ENCODE measurements at places on chromosomes 2 and 18.

DNA sequence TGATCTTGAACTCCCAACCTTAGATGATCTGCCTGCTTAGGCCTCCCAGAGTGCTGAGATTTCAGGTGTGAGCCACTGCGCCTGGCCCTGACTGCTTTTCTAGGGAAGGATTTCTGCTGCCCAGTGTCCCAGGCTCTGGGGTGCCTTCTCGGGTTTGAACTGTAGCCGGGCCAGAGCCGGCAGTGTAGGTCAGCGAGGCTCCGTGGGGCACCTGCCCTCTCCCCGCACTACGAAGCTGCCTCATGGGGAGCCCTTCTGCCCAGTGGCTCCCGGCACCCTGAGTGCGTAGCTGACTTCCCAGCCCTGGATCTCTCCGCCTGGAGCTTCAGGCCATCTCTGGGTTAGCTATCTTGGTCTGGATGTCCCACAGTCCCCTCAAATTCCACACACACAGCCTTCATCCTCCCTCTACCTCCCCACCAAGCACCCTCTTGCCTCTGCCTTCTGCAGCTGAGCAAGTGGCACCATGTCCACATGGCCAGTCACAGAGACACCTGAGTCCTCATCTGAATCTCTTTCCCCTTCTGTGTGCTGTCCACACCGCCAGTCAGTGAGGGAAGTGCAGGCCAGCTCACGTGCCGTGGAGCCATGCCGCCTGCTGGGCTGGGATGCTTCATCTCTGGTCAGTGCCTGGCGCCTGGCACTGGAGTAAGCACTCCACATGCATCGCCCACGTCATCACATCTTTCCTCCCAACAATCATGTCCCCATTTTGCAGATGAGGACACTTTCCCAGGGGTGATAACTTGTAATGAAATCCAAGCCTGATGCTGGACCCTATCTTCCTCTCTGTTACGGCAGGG is 69.2 kb downstream of the EDAR start:
- DNase-seq, result no peak

- no peak for DNase-seq
Observed at GRCh38 chr2:210546424-210547208, 9.8 kb upstream of the CPS1 start.

DNA sequence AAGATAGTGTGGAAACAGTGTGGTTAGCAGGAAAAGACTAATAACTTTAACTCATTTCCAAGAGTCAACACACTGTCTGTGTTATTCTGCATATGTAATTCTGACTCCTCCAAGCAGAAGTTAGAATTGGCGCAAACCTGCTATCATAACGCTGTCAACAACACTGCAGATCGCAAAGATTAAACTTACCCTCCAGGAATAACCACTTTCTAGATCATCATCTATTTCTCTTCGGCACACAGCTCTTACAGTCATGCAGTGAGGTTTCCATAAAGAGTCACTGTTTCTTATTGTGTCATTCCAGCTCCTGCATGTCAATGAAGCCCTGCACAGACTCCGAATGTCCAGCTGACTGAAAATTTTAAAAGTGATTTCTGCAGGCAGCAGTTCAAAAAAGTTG is 2.4 kb downstream of the FBXO48 start:
- no peak for DNase-seq

DNA sequence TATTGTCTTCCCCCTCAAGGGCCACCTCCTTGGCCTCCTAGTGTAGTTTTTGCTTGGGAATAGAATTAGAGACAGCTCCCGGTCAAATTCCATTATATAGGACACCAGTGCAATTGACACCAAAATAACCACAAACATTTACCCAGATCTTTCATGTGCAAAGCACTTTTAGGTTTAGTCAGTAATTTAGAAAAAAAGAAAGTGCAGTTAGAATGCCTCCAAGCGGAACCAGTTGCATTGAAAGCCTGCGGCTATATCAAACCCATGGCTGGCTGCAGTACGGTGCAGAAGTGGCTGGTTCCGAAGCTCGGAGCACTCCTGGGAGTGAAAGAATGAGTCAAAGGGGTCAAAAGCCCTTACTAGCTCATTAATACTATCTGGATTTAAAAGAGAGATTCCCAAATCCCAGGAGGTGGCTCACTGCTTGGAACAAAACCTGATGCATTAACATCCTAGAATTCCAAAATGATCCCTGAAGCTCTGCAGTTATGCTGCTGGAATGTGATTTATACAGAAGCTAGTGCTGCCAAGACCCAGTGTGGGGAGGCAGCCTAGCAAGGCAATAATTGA is 432.2 kb upstream of the KLHL29 start:
- no peak for DNase-seq

DNA sequence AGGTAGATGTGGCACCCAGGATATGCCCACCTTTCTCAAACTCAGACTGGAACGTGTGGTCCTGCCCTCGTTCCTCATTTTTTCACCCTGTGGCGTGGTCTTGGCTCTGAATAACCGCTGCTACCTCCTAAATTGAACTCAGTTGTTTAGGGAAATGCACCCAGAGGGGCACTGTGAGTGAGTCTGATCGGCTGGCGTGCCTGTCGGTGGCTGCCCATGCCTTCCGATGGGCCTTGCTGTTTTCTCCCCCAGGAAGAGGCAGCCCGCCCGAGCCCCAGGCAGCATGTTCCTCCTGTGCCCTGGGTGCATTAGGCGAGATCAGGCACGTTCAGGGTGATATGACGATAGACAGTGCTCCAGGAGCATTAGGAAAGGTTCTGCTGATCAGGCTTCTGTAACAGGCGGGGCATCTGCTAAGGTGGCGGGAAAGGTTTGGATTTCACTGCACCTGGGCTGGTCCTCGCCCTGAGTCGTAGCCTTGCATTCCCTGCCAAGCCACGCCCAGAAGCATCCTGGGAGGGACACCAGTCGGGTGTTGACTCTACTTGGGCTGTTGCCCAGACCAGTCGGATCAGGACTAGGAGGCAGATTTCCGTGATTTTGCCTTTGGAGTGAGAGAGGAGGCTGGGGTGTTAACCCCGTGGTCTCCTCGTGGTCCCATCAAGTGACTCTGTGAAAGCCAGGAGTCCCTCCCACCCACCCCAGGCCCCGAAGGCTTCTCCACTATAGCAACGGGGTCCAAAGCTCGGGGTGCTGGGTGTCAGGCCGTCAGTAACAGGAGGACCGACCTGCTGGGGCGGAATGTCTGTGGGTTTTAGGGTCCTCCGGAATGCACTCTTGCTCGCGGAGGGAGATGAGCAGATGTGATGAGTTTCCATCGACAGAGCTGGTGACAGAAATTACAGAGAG is 75.1 kb downstream of the SH3BP4 start:
- DNase-seq, result no peak

DNA sequence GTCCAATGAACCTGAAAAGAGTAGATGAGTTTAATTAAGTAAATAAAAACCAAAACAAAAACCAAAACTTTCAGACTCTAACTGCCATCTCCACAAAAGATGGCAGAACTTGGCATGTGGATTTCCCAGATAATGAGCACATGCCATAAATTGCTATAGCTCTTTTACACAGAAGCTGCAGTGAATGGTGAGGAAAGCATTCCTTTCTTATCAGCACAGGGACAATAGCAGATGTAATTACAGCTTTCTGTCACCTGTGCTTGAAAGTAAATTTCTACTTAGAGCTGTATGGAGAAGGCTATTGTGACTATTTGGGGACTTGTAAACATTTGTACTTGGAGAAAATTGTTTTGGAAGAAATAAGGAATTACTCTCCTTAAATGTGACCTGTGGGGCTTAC is 378.4 kb downstream of the RPRM start:
- DNase-seq, result no peak

DNA sequence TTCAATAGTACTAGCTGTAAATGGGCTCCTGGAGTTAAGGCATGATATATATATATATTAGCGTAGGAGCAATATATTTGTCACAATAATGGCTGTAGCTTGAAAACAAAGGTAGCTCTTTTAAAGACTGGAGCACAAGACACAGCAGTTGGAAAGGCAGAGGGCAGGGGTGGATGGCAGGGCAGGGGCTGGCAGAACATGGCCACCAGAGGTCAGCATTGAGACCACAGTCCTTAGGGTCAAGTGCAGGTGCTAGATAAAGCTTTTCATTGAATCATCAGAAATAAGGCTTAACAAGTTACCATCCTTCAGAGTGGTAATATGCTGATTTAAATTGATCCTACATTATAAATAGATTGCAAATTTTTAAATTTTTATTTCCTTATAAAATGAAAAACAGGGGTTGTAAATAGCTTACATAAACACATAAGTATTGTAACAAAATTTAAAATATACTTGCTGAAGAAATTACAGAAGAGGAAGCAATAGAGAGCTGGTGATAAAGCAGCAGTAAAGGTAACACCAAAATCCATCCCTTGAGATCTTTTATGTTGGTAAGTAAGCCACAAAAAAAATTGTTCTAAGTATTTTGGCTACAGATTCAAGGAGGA is 161.2 kb upstream of the PIEZO2 start:
- DNase-seq, result no peak

DNA sequence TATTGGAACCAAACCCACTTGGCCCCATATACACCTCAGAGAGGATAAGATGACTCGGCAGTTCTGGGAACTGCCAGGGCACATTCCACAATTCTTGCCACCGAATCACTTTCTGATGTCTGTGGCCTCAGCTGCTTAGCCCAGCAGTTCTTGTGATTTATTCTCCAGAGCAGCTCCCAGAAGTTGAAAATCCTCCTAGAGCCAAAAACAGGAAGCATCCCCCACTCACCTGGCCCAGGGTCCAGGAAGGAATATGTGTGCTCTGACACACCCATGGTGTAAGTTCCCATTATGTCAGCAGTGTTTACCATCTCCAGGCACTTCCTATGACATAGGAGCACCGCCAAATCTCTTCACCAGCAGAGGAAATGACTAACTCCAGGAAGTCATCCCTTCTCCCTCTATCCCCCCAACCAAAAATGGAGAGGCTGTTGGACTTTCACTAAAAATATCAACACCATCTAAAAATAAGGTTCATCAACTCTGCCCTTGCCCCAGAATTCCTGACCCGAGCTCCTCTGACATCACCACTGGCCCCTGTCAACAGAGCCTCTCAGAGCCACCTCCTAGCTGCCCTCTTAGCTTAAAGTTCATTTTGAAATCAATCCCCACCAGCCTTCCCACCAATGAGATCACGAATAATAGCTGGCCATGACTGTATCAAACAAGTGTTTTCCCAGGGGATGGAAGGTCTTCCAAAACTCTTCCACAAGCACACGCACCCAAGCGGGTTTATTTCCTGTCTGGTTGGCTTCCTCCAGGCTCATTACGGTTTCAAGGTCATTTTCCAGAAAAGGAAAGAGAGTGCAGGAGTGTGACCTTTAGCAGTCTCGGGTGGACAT is 223.1 kb upstream of the PARD3B start:
- DNase-seq, result no peak

DNA sequence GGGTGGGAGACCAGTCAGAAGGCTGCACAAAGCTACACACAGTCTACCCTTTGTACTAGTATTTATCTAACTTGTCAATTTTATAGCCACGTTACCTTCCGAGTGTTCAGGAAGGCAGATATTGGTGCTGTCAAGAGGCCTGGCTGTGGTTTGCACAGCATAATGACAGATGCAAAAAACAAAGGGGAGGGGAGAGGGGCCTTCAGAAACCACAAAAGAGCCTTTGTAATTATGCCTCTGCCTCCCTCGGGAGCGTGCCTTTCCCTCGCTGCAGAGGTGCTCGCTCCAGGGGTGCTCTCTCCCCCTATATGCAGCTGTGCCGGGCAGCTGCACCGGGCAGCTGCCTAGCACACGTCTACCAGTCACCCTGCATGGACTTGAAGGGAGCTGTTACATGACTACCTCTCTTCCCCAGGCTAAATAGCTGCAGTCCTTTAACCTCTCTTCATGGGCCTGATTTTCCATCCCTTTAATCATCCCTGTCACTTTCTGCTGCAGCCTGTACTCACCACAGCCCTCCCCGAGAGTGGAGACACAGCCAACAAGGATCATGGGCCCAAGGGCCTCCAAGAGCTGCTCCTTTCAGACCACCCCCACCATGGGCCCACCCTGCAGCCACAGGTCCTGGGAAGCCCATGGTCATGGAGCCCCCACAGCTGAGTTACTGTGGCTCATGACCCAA is 168.4 kb upstream of the PKDCC start:
- no peak for DNase-seq

DNA sequence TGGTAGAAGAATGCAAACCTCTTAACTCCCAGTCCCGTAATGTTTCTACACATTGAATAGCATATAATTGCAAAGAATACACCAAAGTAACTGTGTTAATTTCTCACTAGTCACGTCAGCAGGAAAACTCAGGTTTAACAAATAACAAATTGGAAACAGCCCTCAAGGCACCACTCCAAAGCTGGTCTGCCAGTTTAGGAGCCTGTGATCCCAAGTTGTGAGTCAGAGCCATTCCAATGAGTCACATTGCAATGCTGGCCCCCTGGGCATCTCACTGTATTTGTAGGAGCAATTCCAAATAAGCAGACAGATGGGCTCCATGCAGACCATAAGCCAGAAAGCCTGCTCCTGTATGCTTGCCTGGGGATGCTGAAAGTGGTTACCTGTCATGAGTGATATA is 143.2 kb upstream of the SETBP1 start:
- no peak for DNase-seq
